ENCODE measurements at places on chromosomes 3 and 15.

DNA sequence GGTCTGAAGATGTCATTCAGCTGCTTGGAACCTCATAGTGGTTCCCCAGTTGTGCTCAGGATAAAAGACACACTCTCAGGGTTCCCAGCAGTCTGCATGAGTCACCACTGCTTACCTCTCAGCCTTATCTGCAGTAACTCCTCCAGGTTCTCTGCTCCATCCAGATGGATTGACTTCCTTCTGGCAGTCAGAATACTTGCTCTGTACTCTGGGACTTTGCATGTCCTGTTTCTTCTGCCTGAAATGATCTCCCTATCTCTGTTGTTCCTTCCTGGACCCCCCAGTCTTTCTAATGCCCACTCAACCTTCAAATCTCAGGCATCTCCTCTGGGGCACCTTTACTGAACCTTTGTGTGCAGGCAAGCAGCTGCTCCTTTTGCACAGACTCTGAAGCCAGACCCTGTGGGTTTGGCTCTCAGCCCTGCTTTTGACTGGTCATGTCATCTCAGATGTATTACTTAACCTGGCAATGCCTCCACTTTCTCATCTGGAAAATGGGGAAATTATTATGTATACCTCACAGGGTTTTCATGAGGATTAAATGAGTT is 38.4 kb downstream of the ITPR1 start:
- DNase-seq, result peak; percentile 61

DNA sequence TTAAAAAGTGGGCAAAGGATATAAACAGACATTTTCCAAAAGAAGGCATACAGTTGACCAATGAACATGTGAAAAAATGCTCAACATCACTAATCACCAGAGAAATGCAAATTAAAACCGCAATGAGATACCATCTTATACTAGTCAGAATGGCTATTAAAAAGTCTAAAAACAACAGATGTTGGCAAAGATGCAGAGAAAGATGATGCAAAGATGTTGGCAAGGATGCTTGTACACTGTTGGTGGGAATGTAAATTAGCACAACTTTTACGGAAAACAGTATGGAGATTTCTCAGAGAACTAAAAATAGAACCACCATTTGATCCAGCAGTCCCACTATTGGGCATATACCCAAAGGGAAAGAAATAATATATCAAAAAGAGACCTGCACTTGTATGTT is 53.5 kb downstream of the TLNRD1 start:
- no peak for DNase-seq

DNA sequence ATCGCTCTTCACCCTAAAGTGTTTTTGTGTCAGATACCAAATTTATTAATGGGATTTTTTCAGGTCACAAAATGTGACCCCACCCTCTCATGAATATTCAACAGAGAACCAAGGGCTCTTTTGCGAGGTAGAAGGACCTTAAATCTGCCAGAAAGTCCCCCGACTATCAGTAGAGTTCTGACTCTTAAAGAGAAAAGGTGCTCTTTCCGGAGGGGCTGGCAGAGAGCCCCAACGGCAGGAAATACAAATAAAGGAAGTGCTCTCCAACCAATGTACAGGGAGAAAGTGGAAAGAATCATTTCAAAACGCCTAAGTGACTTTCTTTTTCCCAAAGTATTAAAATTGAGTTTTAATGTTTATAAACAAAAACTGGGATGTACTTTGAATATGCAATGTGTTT is 517.2 kb downstream of the FOXP1 start:
- peak; percentile 58 for DNase-seq

- DNase-seq, result no peak
Measured at GRCh38 chr15:39174332-39174731, 406.5 kb upstream of the THBS1 start.

DNA sequence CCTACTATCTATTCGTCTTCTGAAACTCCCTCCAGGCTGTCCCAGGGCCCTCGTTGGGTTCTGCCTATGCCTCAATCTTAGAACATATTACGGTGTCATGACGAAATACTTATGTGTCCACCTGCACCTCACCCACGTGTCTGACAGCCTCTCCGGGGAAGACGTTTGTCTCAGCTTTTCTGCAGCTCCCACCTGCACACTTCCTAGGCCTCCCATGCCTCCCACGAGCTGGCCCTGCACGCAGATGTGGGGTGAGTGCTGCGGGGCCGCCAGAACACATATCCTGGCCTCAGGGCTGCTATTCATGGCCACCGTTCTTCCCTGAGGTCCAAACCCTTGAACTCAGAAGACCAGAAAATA is 7.1 kb upstream of the MUSTN1 start:
- DNase-seq, result no peak

- no peak for DNase-seq
Measured at GRCh38 chr15:20643829-20644425, 102.3 kb upstream of the GOLGA6L6 start.

- DNase-seq, result no peak
Measured at GRCh38 chr3:177250151-177250550, 52.9 kb upstream of the TBL1XR1 start.

DNA sequence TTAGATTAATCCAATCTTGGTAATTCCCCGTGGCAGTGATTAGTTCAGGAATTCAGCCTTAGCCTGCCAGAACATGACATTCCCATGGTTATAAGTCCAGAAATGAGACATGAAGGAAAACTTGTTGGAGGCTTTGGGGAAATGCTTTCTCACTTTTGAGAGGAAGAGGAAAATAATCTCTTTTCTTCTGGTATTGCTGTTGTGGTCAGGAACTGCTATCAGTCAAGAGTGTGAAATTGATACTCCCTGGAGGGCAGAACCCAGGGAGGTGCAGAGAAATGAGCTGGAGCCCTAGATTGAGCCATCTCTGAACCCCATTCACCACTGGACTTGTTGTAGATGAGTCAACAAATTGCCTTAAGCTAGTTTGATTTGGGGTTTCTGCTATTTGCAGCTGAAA is 38.6 kb upstream of the APH1B start:
- DNase-seq, result peak; percentile 89

GRCh38 chr3:50606596-50606995 is 5.0 kb downstream of the CISH start:
- DNase-seq, result no peak

DNA sequence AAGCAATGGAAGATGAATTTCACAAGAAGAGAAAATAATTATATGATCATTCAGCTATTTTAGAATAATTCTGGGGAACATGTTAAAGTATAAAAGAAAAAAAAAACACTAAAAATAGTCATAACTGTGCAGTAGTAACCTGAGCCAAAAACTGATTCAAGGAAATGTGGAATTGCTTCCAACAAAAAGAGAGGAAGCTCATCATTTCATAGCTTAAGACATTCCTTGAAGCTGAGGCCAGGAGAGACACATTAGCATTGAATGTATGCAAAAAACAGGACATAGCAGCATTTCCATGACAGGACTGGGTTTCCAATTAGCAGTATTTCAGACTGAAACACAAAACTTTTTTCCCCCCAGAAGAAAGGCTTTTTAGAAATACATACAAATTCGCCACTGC is 27.7 kb upstream of the LRRN1 start:
- no peak for DNase-seq

DNA sequence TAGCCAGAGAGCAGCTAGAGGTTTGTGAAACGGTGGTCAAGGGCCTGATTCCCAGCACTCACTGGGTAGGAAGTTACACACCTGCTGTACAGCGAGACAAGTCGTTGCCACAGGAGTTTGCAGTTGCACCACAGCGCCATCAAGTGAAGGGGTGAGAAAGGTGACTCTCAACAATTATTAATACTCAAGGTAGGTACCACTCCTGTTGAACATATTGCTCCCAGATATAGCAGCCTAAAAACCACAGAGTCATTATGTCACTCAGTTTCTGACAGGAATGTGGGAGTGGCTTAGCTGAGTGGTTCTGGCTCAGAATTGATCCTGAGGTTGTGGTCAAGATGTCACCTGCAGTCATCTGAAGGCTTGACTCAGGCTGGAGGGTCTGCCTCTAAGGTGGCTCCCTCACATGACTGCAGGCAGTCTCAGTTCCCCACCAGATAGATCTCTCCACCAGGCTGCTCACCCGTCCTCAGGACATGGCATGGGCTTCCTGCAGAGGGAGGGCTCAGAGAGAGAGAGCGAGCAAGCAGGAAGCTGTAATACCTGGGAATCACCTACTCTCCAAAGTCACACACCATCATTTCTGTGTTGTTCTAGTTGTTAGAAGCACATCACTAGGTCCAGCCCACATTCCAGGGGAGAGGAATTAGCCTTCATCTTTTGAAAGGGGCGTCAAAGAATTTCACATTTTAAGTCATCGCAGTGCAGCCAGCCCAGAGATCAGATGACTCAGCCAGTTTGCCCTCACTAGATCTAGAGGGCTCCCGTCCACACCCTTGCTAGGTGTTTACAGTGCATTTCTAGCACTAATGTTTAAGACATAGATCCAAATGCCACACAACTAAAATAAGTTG is 17.0 kb upstream of the ANO10 start:
- peak; percentile 78 for DNase-seq

DNA sequence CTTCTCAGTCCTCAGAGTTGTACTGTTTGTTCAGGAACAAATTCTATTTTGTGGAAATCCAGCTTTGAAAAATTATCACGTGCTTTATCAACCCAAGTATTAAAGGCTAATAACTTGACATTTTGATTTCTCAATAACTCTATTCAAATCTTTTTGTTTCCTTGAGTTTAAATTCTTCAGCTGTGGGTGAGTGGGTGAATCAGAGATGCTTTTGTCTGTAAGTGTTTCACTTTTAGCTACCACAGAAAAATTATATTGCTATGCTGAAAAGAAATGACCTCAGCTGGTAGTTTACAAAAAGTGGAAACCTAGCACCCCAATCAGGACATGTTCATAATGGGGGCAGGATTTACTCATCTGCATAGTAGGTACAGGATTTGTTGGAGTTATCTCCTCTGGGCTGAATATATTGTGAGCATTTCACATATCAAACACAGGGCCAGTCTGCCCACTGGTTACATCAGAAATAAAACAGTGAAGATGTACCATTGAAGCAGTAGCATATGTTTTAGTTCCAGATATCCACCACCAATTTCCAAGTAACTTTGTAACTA is 30.5 kb downstream of the MINDY4B start:
- DNase-seq, result no peak

GRCh38 chr3:23455084-23455483 is 252.0 kb downstream of the UBE2E2 start:
- DNase-seq, result peak; percentile 19

DNA sequence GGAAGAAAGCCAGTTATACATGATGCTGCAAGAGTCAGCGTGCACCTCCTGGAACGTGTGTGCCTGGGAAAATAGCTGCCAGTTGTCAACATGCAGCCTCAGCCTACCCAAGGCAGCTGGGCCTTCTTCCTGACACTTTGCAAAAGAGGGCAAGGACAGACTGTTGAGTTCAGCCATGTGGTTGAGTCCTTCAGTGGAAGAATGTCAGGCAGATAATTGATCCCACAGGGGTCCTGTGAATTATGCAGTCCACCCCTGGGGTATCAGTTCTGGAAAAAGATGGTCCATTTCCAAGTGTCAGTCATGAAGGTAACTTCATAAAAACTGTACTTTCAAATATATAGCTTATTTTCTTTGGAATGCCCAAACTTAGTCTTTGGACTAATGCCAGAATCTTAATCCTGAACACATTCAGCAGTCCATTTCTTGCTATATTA is 79.6 kb downstream of the ARNT2 start:
- no peak for DNase-seq

DNA sequence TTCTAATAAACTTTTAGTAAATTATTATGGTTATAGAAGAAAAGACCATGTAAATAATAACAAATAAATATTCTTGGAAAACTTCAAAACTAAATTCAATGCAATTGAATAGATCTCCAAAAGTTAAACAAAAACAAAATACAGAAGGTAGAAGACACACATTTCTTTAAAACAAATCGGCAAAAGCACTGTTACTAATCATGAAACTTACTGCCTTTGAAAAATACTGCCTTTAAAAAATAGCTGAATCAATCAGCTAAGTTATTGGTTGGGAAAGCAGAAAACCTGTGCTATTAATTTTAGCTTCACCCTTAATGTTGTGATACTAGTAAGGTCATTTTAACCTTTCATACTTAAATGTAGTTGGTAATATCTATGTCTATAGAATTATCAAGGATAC is 3.0 kb downstream of the GPR15 start:
- DNase-seq, result no peak

All from hematopoietic multipotent progenitor cell treated with erythropoietin and hydrocortisone succinate and interleukin-3 and kit ligand, for 6 days (in vitro differentiated cells).